ENCODE measurements at places on chromosomes 12 and 14.

DNA sequence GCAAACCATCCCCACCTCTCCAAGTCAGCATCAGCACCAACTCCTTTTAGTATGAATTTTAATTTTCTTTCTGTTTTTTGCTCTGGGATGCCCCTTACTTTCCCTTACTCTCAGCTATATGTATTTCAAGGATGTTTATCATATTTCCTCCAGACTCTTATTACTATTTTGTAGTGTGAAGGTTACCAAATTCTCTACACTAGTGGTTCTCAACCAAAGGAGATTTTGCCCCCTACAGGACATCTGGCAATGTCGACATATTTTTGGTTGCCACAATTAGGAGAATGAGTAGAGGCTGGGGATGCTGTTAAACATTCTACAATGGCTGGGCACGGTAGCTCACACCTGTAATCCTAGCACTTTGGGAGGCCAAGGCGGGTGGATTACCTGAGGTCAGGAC, 29.1 kb upstream of the SOS2 start:
- H3K36me3 ChIP-seq, result no peaks in the 10 kb centered on the region
- no peak overlapping the region for H3K4me3 ChIP-seq
- H3K27me3 ChIP-seq, result no peaks in the 10 kb centered on the region
- H3K27ac ChIP-seq, result no peak overlapping the region
- no peak for DNase-seq

- H3K27ac ChIP-seq, result no peak overlapping the region
- H3K36me3 ChIP-seq, result no peaks in the 10 kb centered on the region
- H3K27me3 ChIP-seq, result no peaks in the 10 kb centered on the region
- H3K4me3 ChIP-seq, result no peak overlapping the region
- no peak for DNase-seq
Observed at GRCh38 chr12:72089678-72090077, 151.0 kb downstream of the TPH2 start.

- H3K27me3 ChIP-seq, result no peaks in the 10 kb centered on the region
- no peaks in the 10 kb centered on the region for H3K4me1 ChIP-seq
- no peak overlapping the region for H3K4me3 ChIP-seq
- H3K36me3 ChIP-seq, result no peaks in the 10 kb centered on the region
Observed at GRCh38 chr14:73834261-73834625, 17.4 kb upstream of the PTGR2 start.

- no peak overlapping the region for H3K27ac ChIP-seq
- no peaks in the 10 kb centered on the region for H3K36me3 ChIP-seq
- no peak overlapping the region for H3K4me3 ChIP-seq
- no peak for DNase-seq
- H3K27me3 ChIP-seq, result no peaks in the 10 kb centered on the region
Observed at GRCh38 chr12:115404761-115405470, 720.9 kb upstream of the TBX3 start.

GRCh38 chr14:33165144-33165925, 226.7 kb downstream of the NPAS3 start:
- no peak overlapping the region for H3K27ac ChIP-seq
- H3K4me1 ChIP-seq, result no peaks in the 10 kb centered on the region
- DNase-seq, result no peak

- peak overlapping the region; percentile 9 for H3K4me3 ChIP-seq
- peaks cover 43% of the 10 kb centered on the region for H3K4me1 ChIP-seq
- no peaks in the 10 kb centered on the region for H3K27me3 ChIP-seq
- H3K27ac ChIP-seq, result peak overlapping the region; percentile 81
- no peak for DNase-seq
- no peaks in the 10 kb centered on the region for H3K36me3 ChIP-seq
Observed at GRCh38 chr14:49972131-49972671, 79.3 kb downstream of the ARF6 start.

GRCh38 chr14:23454445-23454856, 15.1 kb upstream of the NGDN start:
- H3K27me3 ChIP-seq, result peaks cover 30% of the 10 kb centered on the region
- H3K4me3 ChIP-seq, result no peak overlapping the region
- H3K36me3 ChIP-seq, result no peaks in the 10 kb centered on the region
- DNase-seq, result no peak
- no peaks in the 10 kb centered on the region for H3K4me1 ChIP-seq

DNA sequence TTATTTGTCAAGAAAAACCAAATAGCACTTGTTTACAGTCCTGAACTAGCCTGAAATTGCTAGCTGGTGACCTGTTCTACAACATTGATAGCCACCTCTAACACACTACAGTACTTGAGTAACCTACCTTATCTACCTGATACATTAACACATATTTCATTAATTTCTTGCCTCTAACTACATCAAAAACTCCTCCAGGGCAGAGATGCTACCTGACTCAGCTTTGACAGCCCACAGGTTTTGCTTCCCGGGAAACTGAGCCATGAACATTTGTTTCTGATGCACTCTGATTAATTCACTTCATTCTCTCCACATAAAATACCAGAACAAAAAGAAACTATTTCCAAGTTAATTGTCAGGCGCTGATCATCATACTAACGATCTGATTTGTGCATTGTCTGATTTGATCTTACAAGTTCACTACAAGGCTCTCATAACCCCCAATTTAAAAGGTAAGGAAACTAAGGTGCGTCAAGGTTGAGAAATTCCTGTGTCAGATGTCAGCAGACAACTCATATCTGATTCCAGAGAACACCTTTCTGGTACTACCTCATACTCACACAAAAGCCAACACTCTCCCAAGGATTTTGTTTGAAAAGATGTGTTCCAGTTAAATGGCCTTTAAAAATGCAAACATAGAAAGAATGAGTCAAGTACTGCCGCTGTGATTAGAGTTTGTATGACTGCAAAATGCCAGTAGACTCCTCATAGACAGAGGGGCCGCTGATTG, 768.7 kb downstream of the BCL11B start:
- no peak overlapping the region for H3K4me3 ChIP-seq
- no peak overlapping the region for H3K27ac ChIP-seq
- H3K4me1 ChIP-seq, result no peaks in the 10 kb centered on the region

GRCh38 chr12:108205864-108206263, 76.8 kb downstream of the WSCD2 start:
- no peak overlapping the region for H3K4me3 ChIP-seq
- DNase-seq, result no peak
- H3K27me3 ChIP-seq, result peaks cover 10% of the 10 kb centered on the region
- no peaks in the 10 kb centered on the region for H3K36me3 ChIP-seq

GRCh38 chr12:62135553-62136200, 124.5 kb upstream of the USP15 start:
- no peak overlapping the region for H3K4me3 ChIP-seq
- no peaks in the 10 kb centered on the region for H3K27me3 ChIP-seq

DNA sequence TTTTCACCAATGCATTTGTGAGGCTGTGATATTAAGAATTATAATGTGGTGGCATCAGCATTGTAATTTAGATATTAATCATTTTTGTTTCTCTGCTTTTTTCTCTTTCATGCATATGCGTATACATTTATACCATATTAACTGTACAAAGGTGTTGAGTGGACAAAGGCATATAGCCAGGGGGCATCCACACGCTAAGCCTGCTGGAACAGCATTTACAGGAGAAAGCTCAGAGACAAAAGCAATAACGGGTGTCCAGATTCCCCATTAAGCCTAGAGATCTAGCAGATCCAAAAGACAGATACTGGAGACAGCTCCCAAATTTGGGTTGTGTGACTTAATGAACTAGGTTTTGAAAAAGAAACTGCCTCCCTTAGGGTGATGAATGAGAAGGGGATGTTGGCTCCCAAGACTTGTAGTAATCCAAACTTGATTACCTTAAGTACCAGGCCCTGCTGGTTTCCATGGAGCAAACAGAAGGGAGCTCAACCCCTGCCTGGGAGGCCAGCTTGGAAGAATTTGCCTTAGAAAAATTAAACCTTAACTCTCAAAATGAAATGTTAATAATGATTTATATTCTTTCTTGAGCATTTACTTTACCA, 181.9 kb downstream of the SLC6A15 start:
- no peak overlapping the region for H3K4me3 ChIP-seq
- H3K27ac ChIP-seq, result no peak overlapping the region
- no peaks in the 10 kb centered on the region for H3K36me3 ChIP-seq
- no peaks in the 10 kb centered on the region for H3K4me1 ChIP-seq

DNA sequence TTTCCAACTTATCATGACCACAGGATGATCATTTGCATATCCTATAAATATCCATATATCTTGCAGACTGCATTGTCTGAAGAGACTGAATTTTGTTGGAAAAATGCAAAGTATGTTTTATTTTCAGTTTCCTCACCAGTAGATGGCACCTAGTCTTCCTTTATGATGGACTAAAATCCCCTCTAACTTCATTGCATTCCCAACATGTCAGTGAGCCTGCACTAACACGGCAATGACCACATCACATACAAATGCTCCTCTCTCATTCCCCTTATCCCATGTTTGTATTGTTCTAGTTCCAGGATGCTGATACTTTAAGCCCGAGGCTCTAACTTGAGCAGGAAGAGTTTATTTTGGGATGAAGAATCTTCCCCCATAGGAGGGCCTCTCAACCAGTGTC, 24.7 kb upstream of the MYBPC1 start:
- no peaks in the 10 kb centered on the region for H3K36me3 ChIP-seq
- H3K27me3 ChIP-seq, result no peaks in the 10 kb centered on the region
- H3K27ac ChIP-seq, result no peak overlapping the region
- no peak for DNase-seq

GRCh38 chr12:65229441-65229840, 49.0 kb upstream of the MSRB3 start:
- no peak overlapping the region for H3K27ac ChIP-seq
- no peak overlapping the region for H3K4me3 ChIP-seq
- H3K4me1 ChIP-seq, result no peaks in the 10 kb centered on the region
- no peak for DNase-seq

DNA sequence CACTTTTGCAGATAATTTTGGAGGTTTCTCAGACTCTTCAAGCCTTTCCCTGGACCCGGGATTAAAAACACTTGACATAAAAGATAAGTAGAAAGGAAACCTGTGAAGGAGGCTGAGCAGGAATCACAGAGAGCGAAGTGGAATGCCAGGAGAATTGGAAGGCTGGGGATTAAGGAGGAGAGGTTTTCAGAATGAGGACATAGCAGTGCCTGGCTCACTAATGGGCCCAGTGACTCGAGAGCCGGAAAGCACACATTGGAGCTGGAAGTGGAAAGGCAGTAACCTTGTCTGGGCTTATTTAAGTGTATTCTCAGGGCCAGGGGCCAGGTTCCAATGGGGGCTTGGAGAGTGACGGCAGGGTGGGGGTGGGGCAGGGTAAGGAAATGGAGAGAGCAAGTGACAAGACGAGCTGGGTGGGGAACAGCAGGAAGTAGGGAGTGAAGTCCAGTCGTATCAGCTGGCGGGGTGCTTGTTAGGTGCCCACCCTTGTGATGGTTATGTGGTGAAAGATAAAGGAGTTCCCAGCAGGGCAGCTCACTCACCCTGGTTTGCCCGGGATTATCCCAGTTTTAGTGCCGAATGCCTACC, 13.1 kb downstream of the EVL start:
- H3K27me3 ChIP-seq, result no peaks in the 10 kb centered on the region
- peak overlapping the region; percentile 47 for H3K27ac ChIP-seq
- no peak for DNase-seq
- H3K36me3 ChIP-seq, result no peaks in the 10 kb centered on the region
